ENCODE measurements at places on chromosomes 12 and 14.

DNA sequence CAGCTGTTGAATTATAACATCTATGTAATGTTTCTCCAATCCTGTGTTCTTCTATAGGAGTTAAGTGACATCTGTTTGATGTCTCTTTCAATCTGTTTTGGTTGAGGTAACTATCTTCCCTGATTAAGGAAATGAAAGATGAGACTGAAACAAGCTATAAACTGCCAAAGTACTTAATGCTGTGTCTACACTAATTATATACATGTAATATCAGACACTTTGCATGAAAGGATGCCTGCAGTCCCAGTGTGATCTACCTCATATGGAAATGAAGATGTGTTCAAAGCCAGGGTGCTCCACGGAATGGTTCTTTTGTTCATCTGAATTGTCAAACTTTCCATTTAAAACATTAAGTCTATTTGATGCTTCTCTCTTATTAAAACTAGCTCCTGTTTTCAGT, 958.3 kb downstream of the GALC start:
- no peak for DNase-seq
- no peak overlapping the region for H3K27ac ChIP-seq
- no peaks in the 10 kb centered on the region for H3K36me3 ChIP-seq
- no peaks in the 10 kb centered on the region for H3K4me1 ChIP-seq
- H3K4me3 ChIP-seq, result no peak overlapping the region
- H3K27me3 ChIP-seq, result no peaks in the 10 kb centered on the region

DNA sequence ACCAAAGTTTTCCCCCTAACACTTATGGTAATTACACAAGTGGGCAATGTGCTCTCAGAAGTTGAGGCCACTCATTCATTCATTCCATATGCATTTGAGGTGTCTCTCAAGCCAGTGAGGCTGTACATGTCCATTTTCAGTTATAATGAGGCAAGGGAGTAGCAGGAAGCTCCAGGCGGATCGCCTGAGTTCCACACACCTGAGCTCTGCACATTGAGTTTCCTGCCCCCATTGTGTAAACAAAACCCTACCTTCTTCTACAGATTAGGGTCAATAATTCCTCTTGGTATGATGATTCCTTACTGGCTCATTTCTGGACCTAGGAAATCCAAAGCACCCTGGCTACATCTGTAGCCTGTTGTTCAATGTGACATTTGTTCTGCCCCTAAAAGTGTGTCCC, 555.3 kb downstream of the MED13L start:
- no peak overlapping the region for H3K4me3 ChIP-seq
- H3K27ac ChIP-seq, result no peak overlapping the region
- no peak for DNase-seq
- H3K27me3 ChIP-seq, result no peaks in the 10 kb centered on the region

- peak within 1 kb of the TSS; percentile 77 for H3K27ac ChIP-seq
- H3K4me1 ChIP-seq, result peaks cover 29% of the 10 kb centered on the region
- no peaks in the 10 kb centered on the region for H3K27me3 ChIP-seq
Observed at GRCh38 chr12:120710031-120710804, at the start of gene UNC119B. Gene UNC119B (plus strand): TSS chr12:120710458. CDS start chr12:120710475, 17 bp downstream.

- H3K27ac ChIP-seq, result no peak overlapping the region
- no peaks in the 10 kb centered on the region for H3K27me3 ChIP-seq
- H3K4me1 ChIP-seq, result no peaks in the 10 kb centered on the region
- H3K4me3 ChIP-seq, result no peak overlapping the region
- no peak for DNase-seq
Observed at GRCh38 chr12:132238884-132239283, 90.5 kb downstream of the GALNT9 start.

DNA sequence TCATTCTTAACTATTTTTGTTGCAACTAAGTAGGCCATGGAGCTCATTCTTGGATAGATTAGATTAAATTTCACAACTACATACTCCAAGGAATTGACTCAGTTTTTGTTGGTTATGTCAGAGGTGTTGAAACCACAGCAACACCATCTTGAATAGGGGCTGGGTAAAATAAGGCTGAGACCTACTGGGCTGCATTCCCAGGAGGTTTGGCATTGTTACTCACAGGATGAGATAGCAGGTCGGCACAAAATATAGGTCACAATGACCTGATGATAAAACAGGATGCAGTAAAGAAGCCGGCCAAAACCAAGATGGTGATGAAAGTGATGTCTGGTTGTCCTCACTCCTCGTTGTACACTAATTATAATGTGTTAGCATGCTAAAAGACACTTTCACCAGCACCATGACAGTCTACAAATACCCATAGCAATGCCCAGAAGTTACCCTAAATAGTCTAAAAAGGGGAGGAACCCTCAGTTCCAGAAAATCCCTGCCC, 20.9 kb downstream of the DMAC2L start:
- H3K4me1 ChIP-seq, result peaks cover 12% of the 10 kb centered on the region
- no peak overlapping the region for H3K27ac ChIP-seq
- DNase-seq, result no peak
- H3K4me3 ChIP-seq, result no peak overlapping the region
- H3K36me3 ChIP-seq, result no peaks in the 10 kb centered on the region
- H3K27me3 ChIP-seq, result no peaks in the 10 kb centered on the region

GRCh38 chr12:1845427-1845826, 25.1 kb downstream of the LRTM2 start:
- no peaks in the 10 kb centered on the region for H3K36me3 ChIP-seq
- H3K27me3 ChIP-seq, result peaks cover 4% of the 10 kb centered on the region
- no peak overlapping the region for H3K27ac ChIP-seq
- DNase-seq, result no peak
- no peak overlapping the region for H3K4me3 ChIP-seq

GRCh38 chr14:106738075-106738474, 1211.7 kb downstream of the TMEM121 start:
- H3K27ac ChIP-seq, result no peak overlapping the region
- H3K27me3 ChIP-seq, result no peaks in the 10 kb centered on the region
- H3K36me3 ChIP-seq, result no peaks in the 10 kb centered on the region
- no peak for DNase-seq

DNA sequence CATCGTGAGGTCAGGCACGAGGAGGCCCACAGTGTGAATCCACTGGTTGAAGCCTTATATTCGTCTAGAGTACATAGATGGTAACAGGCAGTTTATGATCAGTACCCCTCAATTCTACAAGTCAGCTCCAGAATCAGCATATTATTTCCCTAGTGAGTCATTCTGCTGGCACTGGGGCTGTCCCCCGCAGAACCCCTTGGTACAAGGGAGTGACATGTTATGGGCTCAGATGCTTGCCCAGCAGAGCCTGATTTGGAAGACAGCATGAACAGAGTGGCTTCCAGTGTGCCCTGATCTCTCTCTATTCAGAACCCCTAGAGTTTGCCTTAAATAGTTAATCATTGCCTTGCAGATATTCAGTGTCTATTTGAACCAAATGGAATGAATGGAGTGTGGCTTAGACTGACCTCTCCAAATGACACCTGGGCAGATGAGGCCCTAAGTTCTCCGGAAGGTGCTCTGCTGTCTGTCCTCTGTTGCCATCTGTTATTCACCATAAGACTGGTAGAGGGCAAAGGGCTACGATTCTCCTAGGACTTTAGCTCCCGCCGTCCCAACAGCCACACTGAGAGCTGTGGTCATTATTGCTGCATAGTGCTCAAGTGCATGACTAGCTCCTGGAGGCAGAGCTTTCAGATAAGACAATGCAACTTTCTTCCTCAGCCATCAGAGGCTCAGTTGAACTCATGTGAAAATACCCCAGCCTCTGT, 41.1 kb downstream of the CACNA2D4 start:
- no peaks in the 10 kb centered on the region for H3K4me1 ChIP-seq
- no peaks in the 10 kb centered on the region for H3K27me3 ChIP-seq
- no peak overlapping the region for H3K4me3 ChIP-seq
- no peaks in the 10 kb centered on the region for H3K36me3 ChIP-seq
- H3K27ac ChIP-seq, result no peak overlapping the region

DNA sequence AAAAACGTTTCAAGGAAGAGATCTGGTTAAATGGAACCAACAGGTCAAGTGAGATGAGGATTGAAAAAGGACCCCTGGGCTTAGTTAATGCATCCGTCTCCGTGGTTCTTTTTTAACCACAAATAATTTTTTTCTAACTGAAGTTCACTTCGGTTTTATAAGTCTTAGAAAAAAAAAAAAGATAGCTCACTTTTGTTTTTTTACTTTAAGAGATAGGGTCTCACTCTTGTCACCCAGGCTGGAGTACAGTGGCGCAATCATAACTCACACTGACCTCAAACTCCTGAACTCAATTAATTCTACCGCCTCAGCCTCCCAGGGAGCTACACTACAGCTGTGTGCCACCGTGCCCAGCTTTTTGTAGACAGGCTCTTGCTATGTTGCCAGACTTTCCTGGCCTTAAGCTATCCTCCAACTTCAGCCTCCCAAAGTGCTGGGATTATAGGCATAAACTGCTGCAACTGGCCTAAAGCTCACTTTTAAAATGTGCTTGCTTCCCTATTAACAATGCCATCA, 11.8 kb downstream of the HNRNPC start:
- H3K4me1 ChIP-seq, result peaks cover 82% of the 10 kb centered on the region
- DNase-seq, result no peak
- peaks cover 81% of the 10 kb centered on the region for H3K36me3 ChIP-seq
- peak overlapping the region; percentile 73 for H3K4me3 ChIP-seq

- no peaks in the 10 kb centered on the region for H3K36me3 ChIP-seq
- peaks cover 3% of the 10 kb centered on the region for H3K27me3 ChIP-seq
- no peak overlapping the region for H3K27ac ChIP-seq
- H3K4me1 ChIP-seq, result no peaks in the 10 kb centered on the region
Observed at GRCh38 chr12:64030155-64030554, 185.7 kb downstream of the SRGAP1 start.

- H3K4me3 ChIP-seq, result no peak overlapping the region
- no peak overlapping the region for H3K27ac ChIP-seq
- no peaks in the 10 kb centered on the region for H3K4me1 ChIP-seq
- H3K27me3 ChIP-seq, result no peaks in the 10 kb centered on the region
- DNase-seq, result no peak
Observed at GRCh38 chr12:41140117-41140516, 48.0 kb upstream of the PDZRN4 start.

GRCh38 chr12:88420457-88420856, 159.8 kb downstream of the KITLG start:
- DNase-seq, result no peak
- no peak overlapping the region for H3K4me3 ChIP-seq
- no peaks in the 10 kb centered on the region for H3K36me3 ChIP-seq
- no peaks in the 10 kb centered on the region for H3K4me1 ChIP-seq
- no peaks in the 10 kb centered on the region for H3K27me3 ChIP-seq
- no peak overlapping the region for H3K27ac ChIP-seq

GRCh38 chr12:108730365-108731104, 783 bp downstream of the CORO1C start:
- no peaks in the 10 kb centered on the region for H3K27me3 ChIP-seq
- peak overlapping the region; percentile 77 for H3K27ac ChIP-seq
- H3K4me3 ChIP-seq, result peak overlapping the region; percentile 88
- H3K4me1 ChIP-seq, result peaks cover 42% of the 10 kb centered on the region

GRCh38 chr12:15157269-15157671, 63.9 kb downstream of the RERG start:
- DNase-seq, result no peak
- H3K27me3 ChIP-seq, result no peaks in the 10 kb centered on the region
- H3K27ac ChIP-seq, result no peak overlapping the region

DNA sequence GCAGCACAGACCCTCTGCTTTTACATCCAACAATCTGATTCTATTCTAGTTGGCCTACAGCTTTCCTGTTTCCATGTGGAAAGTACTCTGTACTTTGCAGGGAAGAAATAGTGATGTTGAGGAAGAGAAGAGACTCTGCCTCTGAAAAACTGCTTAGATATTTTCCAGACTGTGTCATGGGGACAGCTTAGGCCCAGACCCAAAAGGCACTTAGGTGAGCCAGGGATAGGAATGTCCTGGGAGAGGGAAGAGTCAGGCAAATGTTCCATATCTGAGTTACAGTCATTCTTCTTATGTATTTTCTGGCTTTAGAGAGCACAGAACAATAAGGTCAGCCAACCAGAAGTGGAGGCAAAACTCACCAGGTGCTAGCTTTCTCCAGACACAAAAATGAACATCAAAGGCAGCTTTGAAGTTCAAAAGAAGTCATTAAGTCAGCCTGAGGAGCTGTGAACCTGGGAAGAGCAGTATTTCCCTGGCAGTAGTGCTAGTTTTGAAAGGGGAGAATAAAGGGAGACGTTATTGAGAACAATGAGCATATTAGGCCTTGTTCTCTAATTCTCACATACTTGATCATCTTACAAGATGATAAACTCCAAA, 199.7 kb upstream of the LMNTD1 start:
- H3K4me3 ChIP-seq, result no peak overlapping the region
- no peak overlapping the region for H3K27ac ChIP-seq
- no peak for DNase-seq
- no peaks in the 10 kb centered on the region for H3K27me3 ChIP-seq
- no peaks in the 10 kb centered on the region for H3K36me3 ChIP-seq

DNA sequence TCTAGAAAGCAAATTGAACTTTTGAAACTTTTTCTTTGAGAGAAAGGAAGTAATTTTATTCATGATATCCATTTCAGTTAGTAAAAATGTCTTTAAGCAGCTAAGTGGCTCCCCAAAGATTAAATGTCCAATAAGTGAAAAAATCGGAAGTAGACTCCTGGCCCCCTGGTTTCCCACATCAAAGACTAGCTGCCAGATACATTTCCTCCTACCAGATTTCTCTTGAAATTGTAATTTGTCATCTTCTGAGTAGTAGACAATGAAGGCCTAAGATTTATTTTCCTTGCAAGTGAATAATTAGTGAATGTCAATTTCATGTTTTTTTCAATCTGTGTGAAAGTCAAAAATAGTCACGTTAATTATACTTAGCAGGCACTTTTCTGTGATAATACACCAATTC, 321.9 kb downstream of the SYT1 start:
- no peak overlapping the region for H3K4me3 ChIP-seq
- DNase-seq, result no peak
- no peaks in the 10 kb centered on the region for H3K36me3 ChIP-seq
- no peak overlapping the region for H3K27ac ChIP-seq
- H3K27me3 ChIP-seq, result no peaks in the 10 kb centered on the region
- H3K4me1 ChIP-seq, result no peaks in the 10 kb centered on the region

GRCh38 chr14:75531660-75532317, 9.5 kb downstream of the BATF start:
- peaks cover 74% of the 10 kb centered on the region for H3K36me3 ChIP-seq
- no peak for DNase-seq
- peaks cover 69% of the 10 kb centered on the region for H3K4me1 ChIP-seq
- H3K27ac ChIP-seq, result peak overlapping the region; percentile 12
- H3K27me3 ChIP-seq, result no peaks in the 10 kb centered on the region

- no peaks in the 10 kb centered on the region for H3K4me1 ChIP-seq
- H3K27me3 ChIP-seq, result peaks cover 2% of the 10 kb centered on the region
Observed at GRCh38 chr14:78823035-78823434, 652.9 kb downstream of the NRXN3 start.
